ELF-1 (cell line): ENCODE measurements at places on chromosomes 2 and 18.
A peak's percentile ranks its signal among the peaks of the same experiment; 100 is the strongest.

- no peak for DNase-seq
These were observed 54.5 kb downstream of the ACSL3 start for GRCh38 chr2:222915092-222915957.

DNA sequence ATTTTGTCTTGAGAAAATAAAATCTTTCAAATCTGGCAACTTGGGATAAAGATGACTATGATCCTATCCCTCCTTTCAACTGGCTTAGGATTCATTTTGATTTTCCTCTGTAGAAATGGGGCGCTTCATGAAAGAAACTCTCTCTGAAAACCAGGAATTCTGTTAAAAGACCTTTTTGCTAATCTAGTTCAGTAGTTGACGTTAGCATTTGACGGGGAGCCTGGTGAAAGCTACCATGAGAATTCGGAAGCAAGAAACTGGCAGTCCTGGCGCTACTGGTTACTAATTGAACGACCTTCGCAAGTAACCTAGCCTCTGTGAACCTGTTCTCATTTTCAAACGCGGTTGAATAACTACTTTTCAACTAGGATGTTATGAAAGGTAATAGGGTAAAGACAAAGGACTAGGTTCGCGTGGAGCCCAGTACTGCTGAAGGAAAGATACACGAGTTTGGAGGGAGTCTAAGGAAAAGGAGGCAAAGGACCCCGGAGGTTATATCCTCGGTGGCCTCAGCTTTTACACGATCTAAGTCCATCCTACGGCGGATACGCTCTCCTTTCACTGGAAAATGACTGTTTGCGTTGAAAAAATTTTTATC is 604 bp upstream of the STK11IP start:
- no peak for DNase-seq

DNA sequence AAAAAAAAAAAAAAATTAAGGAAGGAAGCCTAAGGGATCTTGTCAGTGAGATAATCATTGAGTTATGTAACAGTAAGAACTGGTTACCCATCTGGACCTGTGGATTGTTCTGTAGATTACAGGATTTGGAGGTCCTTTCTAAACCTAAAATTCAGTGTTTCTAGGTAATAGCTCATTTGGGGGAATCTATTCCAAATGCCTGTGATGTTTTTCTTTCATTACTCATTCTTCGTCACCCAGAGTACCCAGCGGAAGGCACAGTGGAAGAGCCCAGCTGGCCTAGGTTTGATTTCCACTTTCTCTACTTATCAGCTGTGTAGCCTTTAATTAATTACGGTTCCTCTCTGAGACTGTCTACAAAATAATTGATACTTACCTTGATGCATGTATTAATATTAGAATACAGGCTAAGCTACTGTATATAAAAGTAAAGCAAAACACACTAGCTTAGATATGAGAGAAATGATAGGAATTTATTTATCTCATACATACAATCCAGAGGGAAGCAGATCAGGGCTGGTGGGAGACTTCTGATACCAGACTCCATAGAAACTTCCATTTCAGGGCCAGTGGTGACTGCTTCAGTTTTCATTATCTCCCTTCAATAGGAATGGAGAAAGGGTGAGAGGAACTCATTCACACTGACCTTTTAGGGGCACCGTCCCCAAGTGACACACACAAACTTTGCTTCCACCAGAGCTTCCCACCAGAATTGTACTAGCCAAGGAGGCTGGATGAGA is 115.8 kb upstream of the NOSTRIN start:
- DNase-seq: no peak

GRCh38 chr18:13800505-13801259 is 23.3 kb upstream of the MC5R start:
- peak; percentile 86 for DNase-seq

GRCh38 chr2:176104316-176105077 is 2.6 kb upstream of the HOXD11 start:
- DNase-seq: peak; percentile 53

- no peak for DNase-seq
These were observed 1.3 kb downstream of the USP34 start for GRCh38 chr2:61469424-61470121.

DNA sequence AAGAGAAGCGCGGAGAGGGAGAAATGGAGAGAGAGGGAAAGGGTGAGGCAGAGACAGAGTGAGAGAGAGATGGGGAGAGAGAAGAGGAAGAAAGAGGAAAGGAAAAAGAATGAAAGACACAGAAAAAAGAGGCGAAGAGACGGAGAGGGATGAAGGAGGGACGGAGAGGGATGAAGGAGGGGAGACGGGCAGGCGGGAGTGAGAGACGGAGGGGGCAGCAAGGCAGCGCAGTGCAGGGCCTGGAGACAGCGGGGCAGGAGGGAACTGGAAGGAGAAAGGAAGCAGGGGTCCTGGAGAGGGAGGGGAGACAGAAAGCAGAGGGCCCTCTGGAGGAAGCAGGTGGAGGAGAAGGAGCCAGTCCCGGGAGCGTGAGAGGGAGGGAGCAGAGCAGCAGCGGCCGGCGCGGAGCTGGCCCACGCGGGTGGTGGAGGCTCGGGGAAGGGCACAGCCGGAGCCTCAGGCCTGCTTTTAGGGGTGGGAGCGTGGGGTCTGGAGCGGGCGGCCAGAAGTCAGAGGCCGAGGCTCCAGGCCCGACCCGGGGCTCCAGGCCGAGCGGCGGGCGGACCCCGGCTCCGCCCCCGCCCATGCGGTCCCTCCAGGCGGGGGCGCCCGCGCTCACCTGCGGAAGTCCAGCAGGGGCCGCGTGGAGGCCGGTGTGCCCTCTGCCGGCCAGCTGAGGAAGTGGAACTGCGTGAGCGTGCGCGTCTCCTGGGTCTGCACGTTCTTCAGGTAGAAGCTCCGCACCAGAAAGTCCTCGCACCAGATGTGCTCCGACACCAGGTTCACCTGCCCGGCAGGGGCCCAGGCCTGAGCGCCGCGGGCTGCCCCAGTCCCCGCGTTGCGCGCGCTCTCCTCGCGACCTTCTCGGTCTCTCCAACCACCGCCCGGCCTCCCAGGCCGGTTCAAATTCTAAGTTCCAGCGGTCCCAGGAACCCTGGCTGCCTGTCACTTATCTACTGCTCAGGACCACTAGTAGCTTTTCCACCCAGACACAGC is 14.5 kb downstream of the PTPRN start:
- peak; percentile 98 for DNase-seq

GRCh38 chr2:19504400-19505198 is 146.2 kb upstream of the OSR1 start:
- no peak for DNase-seq
